Activated CD8-positive, alpha-beta T cell treated with anti-CD3 and anti-CD28 coated beads, Interleukin-2, amount 10 ng/mL, durations not matched to agents 7 days and 5 days (primary cell): ENCODE measurements at places on chromosomes 2 and 18. TPM values are rescaled to one million over a fixed set of nuclear protein-coding genes. Genes with fewer than 3 reads are reported as not detected.
A peak's percentile ranks its signal among the peaks of the same experiment; 100 is the strongest.

- no peak for DNase-seq
Measured at GRCh38 chr2:240993446-240994170, 4.8 kb upstream of the SNED1 start.

DNA sequence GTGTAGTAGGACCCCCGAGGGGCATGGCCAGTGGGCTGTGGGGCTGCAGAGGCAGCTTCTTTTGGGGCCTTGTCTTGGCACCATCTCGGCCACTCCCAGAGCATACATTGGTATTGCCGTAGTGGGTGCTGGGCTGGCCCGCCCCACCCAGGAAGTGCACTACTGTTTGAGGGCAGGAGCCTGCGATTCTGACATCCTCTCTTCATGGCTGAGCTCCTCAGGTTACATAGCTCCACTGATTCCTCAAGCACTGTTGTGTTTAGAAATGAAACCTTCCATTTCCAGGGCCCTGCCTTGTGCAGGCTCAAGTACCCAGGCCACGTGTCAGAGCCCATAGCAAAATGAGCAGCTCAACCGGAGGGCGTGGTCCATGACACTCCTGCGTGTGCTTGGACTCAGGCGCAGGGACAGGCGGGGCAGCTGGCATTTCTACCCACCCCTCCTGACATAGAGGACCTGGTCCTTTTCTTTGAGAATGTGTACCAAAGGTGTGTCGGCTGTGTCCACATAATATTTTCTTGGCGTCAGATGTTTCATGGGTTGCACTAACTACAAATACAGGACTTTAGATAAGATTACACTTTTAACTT lies 67.9 kb downstream of the DGKD start:
- DNase-seq = peak; percentile 83

DNA sequence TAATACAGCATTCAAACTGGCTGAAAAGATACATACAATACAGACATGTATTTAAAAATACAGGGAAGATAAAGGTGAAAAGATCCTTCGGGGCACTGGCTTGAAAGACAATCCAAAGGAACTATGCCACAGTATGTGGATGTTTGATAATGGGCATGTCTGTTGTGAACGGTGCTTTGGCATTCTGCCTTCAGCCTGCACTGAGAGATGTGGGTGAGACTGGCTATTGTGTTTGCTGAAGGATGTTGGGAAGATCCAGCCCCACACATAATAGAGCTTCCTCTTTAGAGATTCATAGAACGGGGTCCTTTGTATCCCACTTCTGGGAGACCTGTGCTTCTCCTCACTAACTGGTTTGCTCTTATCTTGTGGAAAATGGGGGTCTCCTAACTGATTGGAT lies 65.1 kb upstream of the CXCR4 start:
- DNase-seq = no peak

DNA sequence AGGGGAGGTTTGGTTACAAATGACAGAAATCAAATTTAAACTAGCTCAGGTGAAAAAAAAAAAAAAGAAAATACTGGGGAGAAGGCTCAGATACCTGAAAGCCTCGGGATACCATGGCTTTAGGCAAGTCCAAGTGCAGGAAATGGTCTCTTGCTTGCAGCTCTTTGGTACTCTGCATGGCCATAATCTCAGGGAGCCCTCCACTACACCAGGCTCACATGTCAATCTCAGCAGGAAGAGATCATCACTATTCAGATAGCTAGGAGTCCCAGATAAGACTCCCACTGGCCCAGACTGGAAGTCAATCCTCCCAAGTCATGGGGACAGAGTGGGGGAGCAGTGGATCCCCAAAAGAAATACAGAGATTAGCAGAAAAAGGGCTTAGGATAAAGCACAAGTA lies 64.8 kb upstream of the RALBP1 start:
- DNase-seq = no peak

- no peak for DNase-seq
Measured at GRCh38 chr2:20724500-20725053, 57.6 kb downstream of the GDF7 start.

- DNase-seq = no peak
Measured at GRCh38 chr2:157419031-157419575, 24.8 kb downstream of the CYTIP start.

GRCh38 chr2:71850306-71850801 lies 297.3 kb downstream of the CYP26B1 start:
- DNase-seq = no peak

- DNase-seq = no peak
Measured at GRCh38 chr2:205060269-205060668, 515.0 kb downstream of the PARD3B start.

- no peak for DNase-seq
Measured at GRCh38 chr2:128422571-128422970, 103.9 kb upstream of the HS6ST1 start.

- no peak for DNase-seq
Measured at GRCh38 chr2:25614711-25615110, 58.7 kb downstream of the DTNB start.

DNA sequence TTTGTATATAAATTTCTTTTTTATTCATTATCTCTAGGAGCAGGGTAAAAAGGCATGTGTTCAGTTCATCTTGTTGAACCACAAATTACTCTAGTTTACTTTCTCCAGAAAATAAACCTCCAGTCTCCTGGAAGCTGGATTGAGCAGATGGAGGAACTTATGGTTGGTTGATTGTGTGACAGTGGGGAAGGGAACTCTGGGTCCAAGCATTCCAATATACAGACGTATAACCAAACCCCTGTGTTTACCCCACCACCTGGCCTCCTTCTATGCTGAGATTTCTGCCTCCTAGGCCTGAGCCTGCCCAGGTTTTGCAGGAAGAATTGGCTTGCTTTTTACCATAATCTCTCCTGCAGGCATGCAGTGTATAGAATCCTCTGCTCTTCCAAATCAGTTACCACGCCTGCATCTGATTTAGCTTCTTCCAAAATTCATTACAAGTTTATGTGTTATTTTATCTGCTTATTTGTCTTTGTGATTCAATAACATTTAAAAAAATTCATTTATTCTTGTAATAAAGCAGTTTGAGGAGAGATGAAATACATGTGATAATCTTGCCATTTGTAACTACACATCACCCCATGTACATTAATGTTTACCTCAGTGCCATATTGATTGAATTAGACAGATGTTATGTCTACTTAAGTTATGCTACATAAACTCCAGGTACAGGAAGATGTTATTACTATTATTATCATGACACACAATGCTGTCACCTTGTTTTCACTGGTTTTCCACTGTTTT lies 2.5 kb upstream of the RAB27B start:
- no peak for DNase-seq

- DNase-seq = no peak
Measured at GRCh38 chr2:188204824-188205223, 86.8 kb upstream of the GULP1 start.

GRCh38 chr2:179594268-179595112 lies 266.9 kb downstream of the ZNF385B start:
- DNase-seq = no peak

DNA sequence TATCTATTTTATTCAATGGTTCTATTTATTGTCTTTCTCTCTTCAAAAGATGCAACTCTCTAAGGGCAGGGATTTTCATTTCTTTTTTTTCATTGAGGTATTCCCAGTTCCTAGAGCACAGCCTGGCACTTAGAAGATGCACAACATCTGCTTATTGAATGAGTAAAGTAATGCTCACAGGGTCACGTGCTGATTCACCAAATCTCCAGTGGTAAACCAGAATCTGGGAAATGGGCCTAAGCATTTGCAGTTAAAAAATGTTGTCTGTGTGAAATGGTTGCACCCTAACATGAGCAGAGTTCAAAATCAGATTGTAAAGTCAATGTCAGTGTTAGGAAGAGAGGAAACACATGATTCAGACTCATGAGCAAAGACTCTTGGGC lies 15.8 kb downstream of the SLC8A1 start:
- no peak for DNase-seq

- no peak for DNase-seq
Measured at GRCh38 chr2:235618039-235618438, 124.2 kb downstream of the AGAP1 start.

GRCh38 chr2:121555008-121555407 lies 24.3 kb downstream of the RNU4ATAC start:
- no peak for DNase-seq

GRCh38 chr2:190843890-190844699 lies 36.5 kb upstream of the GLS start:
- DNase-seq = peak; percentile 32

DNA sequence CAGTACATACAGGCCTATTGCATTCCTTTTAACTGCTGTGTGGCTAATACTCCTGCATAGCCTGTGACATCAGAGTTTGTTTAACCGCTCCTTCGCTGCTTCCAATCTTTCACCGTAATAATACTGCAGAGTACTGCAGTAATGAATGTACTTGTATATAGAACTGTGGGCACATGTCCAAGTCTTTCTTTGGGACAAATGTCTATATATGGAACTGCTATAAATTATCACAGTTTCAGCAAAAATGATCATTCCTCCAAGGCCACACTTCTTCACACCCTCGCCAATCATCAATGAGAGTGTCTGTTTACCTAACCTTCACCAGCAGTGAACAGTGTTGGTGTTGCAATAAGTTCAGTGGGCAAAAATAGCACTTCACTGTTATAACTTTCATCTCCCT lies 230.4 kb downstream of the SP3 start:
- DNase-seq = no peak

GRCh38 chr2:230262246-230262645 lies 36.7 kb downstream of the SP140 start:
- DNase-seq = no peak

DNA sequence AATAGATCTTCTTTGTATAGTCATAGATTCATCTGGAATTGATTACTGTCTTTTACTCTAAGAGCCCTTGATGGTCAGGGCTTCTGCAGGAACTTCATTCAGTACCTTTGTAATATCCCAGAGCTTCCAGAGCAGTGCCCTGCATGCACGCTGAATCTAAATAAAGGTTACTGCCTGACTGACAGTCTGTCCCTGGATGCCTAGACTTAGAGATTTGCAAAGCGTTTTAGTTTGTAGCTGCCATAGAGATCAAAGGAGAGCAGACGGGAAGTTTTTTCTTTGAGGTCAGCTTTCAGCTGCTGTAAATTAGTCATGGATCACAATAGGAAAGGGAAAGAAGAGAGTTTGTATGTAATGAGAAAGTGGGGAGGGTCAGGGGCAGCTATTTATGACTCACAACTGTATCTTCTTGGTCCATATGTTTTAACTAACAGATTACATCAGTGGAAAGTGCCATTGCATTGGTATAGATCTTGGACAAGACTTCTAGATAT lies 45.2 kb upstream of the NYAP2 start:
- no peak for DNase-seq

- no peak for DNase-seq
Measured at GRCh38 chr2:98547092-98547790, 61.1 kb downstream of the COA5 start.

The GPD2 gene
- total RNA-seq = 13.6 TPM

The CAPN14 gene
- not detected for total RNA-seq

The PGAP1 gene
- total RNA-seq = 33.9 TPM

The KCNE4 gene
- not detected for total RNA-seq

The PXDN gene
- 0.92 TPM for total RNA-seq

The IGFBP5 gene
- 0.08 TPM for total RNA-seq

The IL1B gene
- not detected for total RNA-seq

The IL1R2 gene
- not detected for total RNA-seq
